ENCODE measurements at places on chromosomes 1 and 21. TPM values are rescaled to one million over a fixed set of nuclear protein-coding genes. Genes with fewer than 3 reads are reported as not detected.

AZIN2 gene
- 4.3 TPM for total RNA-seq

PLA2G2D gene
- not detected for total RNA-seq

LMX1A gene
- not detected for total RNA-seq

MYCL gene
- 1.1 TPM for total RNA-seq

KRTAP19-3 gene
- not detected for total RNA-seq

YOD1 gene
- 19.2 TPM for total RNA-seq

LORICRIN gene
- not detected for total RNA-seq

AMY1C gene
- not detected for total RNA-seq

ANGPTL3 gene
- total RNA-seq, result not detected

RSPO1 gene
- not detected for total RNA-seq

TMEM81 gene
- 4.2 TPM for total RNA-seq

RGSL1 gene
- not detected for total RNA-seq

LAPTM5 gene
- 21.6 TPM for total RNA-seq

- no peak for DNase-seq
Observed at GRCh38 chr1:36400825-36401601, 3.3 kb upstream of the LSM10 start.

DNA sequence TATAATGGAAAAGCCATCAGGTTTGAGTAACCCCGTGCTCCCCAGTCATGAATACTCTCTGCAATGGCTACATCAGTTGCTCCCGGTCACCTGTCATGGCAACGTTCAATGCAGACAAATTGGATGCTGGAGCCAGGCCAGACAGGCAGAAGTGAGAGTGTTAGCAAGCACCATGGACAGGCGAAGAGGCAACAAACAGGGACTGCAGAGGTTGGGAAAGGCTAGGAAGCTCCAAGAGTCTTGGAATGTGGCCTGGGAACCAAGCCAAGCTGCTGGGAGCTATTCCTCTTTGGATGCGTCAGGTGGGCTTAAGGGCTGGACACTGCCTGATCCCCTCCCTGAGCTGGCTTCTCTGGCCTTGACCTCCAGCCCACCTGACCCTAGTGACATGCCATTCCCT lies 102.9 kb downstream of the ACTL8 start:
- DNase-seq, result peak; percentile 43

GRCh38 chr1:67948151-67949080 lies 102.0 kb downstream of the DIRAS3 start:
- no peak for DNase-seq

GRCh38 chr1:54260810-54261209 lies 60.8 kb downstream of the MRPL37 start:
- no peak for DNase-seq

DNA sequence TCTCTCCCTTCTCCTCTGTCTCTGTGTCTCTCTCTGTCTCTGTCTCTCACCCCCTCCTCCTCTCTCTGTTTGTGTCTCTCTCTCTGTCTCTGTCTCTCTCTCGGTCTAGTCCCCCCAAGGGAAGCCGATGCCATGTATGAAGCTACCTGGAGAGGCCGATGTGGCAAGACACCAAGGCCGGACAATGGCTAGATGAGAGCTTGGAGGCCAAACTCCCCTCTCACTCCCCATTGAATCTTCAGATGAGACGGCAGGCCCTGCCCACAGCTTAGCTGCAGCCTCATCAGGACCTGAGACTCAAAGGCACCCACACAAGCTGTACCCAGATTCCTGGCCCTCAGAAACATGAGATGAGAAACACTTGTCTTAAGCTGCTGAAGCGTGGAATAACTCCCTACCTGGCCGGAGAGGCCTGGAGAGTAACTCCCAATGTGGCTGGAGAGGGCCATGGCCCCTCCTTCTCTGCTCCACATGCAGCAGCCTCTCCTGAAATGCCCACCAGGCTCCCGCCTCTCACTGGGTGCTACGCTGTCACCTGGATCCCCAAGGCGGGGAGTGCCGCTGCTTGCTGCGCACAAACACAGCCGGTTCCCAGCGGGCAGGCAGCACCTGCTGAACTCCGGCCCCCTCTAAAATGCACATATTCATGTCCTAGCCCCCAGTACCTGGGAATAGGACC lies 7.8 kb upstream of the ACTRT2 start:
- no peak for DNase-seq

- peak; percentile 67 for DNase-seq
Observed at GRCh38 chr1:22828484-22829308, 118.1 kb downstream of the EPHB2 start.

DNA sequence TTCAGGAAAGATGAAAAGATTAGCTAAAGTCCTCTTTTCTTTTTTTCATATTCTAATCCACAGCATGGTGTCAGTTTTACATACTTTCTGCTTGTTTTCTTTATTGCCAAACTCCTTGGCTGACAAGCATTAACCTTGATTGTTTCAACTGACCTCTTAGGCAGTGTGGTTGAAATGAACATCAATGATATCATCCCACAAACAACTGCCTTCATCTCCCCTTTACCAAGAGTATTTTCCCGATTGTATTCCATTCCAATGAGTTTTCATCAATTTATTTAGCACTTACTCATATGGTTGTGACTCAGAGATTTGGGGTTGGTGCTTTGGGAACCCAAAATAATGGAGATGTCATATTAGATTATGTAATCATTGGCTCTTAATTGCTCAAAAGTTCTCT lies 71.8 kb downstream of the SPAG17 start:
- DNase-seq, result peak; percentile 27

DNA sequence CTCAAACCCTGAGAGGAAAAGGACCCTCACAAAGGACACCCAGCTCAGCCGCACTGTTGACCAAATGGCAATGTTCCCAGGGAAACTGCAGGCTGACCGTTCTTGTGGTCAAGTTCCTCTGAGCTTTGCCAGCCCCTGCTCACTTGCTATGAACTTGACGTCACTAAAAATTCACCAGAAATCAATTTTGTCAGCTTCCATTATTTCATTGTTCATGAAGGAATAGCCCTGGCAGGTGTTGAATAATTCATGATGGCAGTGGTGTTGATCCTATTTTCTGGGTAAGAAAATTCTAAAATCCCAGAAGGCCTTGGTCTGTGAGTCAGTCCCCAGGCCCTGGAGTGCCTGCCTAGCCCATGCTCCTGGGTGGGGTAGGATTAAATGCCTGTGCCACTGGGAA lies 318.9 kb downstream of the ZNF326 start:
- DNase-seq, result no peak

DNA sequence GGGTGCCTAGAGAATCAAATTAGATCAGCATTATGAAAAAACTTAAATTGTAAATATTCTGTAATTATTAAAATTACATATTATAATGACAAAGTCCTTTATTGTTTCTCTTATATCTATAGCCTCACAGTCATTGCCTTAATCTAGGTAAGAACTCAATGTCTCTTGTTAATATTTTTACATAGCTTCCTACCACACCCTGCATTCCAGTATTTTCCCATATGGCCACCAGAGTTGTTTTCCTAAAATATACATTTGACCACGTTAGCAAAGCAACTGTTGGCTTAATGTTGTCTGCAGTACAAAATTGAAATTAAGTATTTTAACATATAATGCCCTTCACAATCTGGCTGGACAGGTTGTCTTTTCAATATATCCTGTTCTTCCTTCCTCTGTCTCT lies 230.3 kb downstream of the DNAH14 start:
- DNase-seq, result no peak

DNA sequence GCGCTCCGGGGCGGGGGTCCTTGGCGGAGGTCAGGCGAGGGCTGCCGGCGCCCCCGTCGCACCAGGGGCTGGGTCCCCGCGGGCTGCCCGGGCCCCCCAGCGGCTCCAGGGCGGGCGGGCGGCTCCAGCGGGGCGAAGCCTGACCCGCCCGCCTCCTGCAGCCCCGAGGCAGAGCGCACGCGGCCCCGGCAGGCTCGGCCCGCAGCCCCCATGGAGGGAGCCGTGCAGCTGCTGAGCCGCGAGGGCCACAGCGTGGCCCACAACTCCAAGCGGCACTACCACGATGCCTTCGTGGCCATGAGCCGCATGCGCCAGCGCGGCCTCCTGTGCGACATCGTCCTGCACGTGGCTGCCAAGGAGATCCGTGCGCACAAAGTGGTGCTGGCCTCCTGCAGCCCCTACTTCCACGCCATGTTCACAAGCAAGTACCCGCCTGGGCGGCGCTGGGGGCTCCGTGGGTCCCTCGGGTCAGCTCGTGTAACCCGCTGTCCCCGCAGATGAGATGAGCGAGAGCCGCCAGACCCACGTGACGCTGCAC lies 817 bp downstream of the KLHL17 start:
- DNase-seq, result no peak

- DNase-seq, result no peak
Observed at GRCh38 chr1:183246436-183246835, 60.4 kb downstream of the LAMC2 start.

DNA sequence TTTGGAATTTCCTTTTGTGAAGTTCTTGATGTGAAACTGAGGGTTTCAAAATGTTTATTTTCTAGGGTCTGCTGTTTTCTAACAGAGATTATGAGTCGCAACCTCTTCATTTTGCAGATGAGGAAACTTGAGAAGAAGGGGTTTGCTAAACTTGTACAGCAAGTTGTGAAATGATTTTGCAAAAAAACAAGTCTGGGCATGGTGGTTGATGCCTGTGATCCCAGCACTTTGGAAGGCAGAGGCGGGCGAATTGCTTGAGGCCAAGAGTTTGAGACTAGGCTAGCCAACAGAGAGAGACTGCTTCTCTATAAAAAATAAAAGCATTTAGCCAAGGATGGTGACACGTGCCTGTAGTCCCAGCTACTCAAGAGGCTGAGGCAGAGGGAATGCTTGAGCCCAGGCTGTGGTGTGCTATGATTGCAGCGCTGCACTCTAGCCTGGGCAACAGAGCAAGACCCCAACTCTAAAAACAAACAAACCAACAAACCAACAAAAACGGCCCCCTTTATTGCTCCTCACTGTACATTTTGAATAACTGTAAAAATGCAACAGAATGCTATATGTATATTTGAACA lies 9.9 kb downstream of the TRIM67 start:
- DNase-seq, result peak; percentile 97

DNA sequence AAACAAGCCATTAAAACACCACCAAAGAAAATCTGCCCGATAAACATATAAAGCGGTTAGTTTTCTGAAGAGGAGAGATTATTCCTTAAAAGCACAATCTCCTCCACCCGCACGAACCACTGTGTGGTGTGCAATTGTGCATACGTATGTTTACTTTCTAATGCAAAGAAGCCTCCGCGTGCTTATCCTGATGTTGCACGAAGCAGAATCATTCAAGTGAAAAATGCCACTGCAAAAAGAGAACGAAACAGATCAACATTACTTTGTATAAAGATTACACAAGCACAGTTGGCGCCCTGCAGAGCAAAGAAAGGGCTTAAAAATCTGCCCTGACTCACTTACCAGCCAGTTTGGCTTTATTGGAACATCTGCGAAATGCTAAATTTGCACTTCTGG lies 166.8 kb downstream of the ZNF281 start:
- DNase-seq, result no peak

DNA sequence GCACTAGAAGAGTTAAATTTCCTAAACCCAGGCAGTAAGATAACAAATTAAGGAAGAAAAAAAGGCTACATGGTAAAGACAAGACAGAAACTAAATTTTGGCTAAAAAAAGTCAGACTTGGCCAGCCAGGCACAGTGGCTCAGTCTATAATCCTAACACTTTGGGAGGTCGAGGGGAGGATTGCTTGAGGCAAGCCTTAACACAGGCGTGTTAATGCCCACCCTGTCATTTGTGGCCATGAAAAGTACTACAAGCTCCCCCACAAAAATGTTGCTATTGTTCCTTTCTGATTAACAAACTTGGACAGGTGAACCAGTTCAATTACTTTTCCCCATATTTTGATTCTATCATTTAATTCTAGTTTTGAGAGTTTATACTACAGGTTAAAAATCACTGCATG lies 32.3 kb downstream of the UBR4 start:
- DNase-seq, result no peak

DNA sequence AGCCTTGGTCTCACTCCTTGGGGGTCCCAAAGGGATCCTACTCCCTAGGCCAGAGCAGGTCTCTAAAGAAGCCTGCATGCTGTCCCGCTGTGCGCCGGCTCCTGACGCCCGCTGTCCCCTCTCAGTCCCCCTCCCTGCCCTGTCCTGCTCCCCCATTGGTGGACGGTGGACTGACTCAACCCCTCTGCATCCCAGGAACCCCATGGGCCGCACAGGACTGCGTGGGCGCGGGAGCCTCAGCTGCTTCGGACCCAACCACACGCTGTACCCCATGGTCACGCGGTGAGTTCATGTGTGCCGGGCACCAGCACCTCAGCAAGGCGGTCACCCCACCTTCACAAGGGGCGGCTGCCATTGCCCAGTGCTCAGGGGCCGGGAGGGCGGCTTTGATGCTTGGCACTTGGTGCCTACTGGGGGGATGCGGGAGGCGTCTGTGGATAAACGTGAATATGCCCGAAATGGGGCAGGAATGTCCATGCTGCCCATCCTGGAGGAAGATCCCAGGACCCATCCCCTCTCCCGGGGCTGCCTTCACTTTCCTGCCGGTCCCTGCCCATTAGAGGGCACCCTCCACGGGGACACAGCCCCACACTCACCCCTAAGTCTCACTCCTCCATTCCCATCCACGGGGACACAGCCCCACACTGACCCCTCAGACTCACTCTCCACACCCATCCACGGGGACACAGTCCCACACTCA lies 20.2 kb upstream of the LRRC3 start:
- DNase-seq, result no peak

DNA sequence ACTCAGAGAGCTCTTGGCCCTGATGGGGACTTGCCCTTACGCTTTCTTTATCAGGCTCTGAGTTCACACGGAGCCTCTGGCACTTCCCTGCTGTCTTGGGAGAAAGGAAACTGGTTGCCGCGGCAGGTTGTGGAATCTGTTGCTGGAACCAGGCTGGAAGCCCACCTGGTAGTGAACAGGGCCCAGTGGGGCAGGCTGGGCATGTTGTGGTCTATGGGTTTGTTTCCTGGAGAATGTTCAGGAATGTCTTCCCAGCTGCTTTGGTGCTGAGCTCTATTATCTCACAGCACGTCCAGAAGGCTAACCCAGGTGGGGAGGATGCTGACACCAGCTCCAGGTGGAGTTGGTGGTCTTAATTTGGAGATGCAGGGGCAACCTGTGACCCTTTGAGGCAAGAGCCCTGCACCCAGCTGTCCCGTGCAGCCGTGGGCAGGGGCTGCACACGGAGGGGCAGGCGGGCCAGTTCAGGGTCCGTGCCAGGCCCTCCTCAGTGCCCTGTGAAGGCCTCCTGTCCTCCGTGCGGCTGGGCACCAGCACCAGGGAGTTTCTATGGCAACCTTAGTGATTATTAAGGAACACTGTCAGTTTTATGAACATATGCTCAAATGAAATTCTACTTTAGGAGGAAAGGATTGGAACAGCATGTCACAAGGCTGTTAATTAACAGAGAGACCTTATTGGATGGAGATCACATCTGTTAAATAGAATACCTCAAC lies 33.3 kb upstream of the TDRD10 start:
- DNase-seq, result no peak

- DNase-seq, result peak; percentile 53
Observed at GRCh38 chr1:202806845-202807450, 1.3 kb downstream of the KDM5B start.

DNA sequence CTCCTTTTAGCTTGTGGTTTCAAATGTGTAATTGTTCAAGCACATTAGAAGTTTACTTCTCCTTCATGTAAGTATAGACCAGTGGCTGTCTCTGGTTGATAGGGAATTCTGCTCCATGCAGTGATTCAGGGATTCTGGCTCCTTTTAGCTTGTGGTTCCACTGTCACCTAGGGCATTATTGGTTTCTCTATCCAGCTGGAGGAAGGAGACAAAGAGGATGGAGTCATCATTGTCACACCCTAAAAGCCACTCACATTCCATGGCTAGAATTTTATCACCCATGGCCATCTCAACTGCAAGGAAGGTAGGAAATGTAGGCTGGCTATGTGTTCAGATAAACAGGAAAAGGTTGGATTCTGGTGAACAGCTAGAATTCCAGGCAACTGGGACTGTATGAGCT lies 131.2 kb downstream of the URB2 start:
- no peak for DNase-seq

All from MCF 10A (cell line).